ENCODE measurements at places on chromosomes 2 and 18.

- DNase-seq = no peak
These were observed 1304.4 kb upstream of the ACVR2A start for GRCh38 chr2:146540271-146540932.

- DNase-seq = no peak
These were observed 188.2 kb downstream of the PLCL1 start for GRCh38 chr2:197992482-197993133.

- no peak for DNase-seq
These were observed 175.5 kb downstream of the SETBP1 start for GRCh38 chr18:44856157-44856556.

GRCh38 chr18:54090856-54091255 lies 133.6 kb downstream of the MBD2 start:
- DNase-seq = no peak

DNA sequence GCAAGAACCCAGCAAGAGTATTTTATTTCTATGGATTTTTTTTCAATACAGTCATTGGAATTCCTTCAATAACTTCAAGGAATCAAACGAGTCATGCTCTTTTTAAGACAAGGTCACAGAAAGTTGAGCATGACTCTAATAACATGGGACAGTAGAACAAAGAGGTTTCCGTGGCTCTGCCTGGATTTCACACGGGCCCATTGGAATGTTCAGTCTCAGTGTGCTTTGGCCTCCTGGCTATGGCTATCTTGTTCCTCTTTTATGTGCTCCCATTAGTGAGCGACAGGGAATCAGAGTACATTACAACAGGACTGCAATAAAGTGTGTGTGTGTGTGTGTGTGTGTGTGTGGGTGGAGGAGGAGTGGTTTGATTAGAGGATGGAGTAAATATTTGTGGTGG lies 312.4 kb downstream of the DCC start:
- DNase-seq = no peak
